SW 1271 (cell line): ENCODE measurements at places on chromosomes 16 and 17.
A peak's percentile ranks its signal among the peaks of the same experiment; 100 is the strongest.

DNA sequence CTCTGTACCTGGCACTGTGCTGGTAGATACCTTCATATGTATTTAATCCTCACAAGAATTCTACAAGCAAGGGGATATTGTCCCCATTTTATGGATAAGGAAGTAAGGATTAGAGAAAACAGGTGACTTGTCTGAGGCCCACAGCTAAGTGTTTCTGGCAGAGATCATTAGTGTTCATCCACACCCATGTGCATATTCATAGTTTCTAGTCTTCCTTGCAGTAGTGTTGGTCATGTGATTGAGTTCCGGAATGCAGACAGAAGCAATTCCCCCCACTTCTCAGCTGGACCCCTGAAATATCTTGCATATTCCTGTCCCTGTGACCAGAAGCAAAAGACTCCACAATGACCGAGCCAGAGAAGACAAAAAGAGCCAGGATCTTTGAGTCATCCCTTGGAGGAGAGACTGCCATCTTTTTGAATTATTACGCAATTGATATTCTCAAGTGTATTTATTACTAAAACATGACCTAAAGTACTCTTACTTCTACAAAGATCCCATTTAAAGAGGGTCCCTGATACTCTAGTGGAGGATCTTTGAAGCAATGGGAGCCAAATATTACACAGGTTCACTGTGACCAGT, 43.4 kb downstream of the SOX9 start:
- DNase-seq = no peak

DNA sequence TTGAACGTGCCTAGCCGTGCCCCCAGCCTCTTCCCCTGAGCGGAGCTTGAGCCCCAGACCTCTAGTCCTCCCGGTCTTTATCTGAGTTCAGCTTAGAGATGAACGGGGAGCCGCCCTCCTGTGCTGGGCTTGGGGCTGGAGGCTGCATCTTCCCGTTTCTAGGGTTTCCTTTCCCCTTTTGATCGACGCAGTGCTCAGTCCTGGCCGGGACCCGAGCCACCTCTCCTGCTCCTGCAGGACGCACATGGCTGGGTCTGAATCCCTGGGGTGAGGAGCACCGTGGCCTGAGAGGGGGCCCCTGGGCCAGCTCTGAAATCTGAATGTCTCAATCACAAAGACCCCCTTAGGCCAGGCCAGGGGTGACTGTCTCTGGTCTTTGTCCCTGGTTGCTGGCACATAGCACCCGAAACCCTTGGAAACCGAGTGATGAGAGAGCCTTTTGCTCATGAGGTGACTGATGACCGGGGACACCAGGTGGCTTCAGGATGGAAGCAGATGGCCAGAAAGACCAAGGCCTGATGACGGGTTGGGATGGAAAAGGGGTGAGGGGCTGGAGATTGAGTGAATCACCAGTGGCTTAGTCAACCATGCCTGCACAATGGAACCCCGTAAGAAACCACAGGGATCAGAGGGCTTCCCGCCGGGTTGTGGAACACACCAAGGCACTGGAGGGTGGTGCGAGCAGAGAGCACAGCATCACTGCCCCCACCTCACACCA, 724 bp downstream of the GAA start:
- no peak for DNase-seq

- DNase-seq = no peak
Measured at GRCh38 chr17:35799942-35800341, 4.5 kb upstream of the MMP28 start.

DNA sequence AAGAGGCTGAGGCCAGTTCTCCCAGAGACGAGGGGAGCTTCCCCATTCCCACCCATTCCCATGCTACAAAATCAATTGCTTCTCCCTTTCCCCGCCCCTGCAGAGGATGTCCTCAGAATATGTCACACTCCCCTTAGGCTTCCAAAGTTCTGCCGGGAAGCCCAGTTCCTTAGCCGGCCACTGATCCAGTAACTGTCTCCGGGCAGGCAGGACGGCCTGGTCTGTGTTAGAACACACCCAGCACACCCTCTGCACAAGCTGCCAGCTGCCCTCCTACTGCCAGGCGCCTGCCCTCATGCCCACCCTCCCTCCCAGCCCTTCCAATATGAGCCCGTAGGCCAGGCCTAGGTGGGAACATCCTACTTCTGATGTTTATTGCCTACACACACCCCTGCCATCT, 31.1 kb downstream of the SGSM2 start:
- DNase-seq = no peak

DNA sequence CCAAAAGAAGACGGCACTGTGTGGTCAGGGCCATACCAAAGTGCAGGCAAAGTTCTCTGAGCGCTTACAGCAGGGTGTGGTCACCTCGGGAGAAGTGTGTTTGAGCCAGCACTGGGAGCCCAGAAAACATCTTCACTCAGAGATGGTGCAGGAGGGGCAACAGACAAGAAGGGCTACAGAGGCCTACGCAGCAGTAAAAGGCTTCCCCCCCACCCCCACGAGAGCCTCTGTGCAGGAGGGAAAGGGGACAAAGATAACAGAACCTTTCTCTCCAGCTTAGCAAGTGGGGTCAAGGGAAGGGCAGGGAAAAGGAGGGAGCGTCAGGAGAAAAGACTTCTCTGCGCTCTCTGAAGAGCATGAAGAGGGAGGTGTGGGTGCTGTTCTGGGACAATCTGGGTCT, 2.8 kb downstream of the VAT1 start:
- no peak for DNase-seq

- no peak for DNase-seq
Measured at GRCh38 chr17:15092762-15093161, 172.4 kb downstream of the PMP22 start.

- DNase-seq = no peak
Measured at GRCh38 chr17:49822829-49823228, 25.0 kb downstream of the TAC4 start.

- DNase-seq = peak; percentile 0
Measured at GRCh38 chr16:47311738-47312505, 148.9 kb downstream of the ITFG1 start.

DNA sequence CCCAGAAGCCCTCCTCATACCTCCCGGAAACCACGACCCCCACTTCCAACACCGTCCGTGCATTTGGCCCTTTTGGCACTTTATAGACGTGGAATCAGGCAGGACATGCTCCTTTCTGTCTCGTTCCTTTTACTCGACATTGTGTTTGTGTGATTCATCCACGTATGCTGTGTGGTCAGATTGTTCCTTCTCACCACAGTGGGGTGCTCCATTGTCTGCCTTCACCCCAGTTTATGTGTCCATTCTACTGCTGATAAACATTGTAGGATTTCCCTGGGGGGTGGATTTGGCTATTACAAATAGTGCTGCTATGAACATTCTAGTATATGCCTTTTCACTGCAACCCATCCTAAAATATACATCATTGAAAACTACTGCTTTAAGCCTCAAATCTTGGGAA, 28.9 kb upstream of the RPH3AL start:
- DNase-seq = no peak

GRCh38 chr17:69402052-69402451, 12.4 kb upstream of the MAP2K6 start:
- DNase-seq = no peak

DNA sequence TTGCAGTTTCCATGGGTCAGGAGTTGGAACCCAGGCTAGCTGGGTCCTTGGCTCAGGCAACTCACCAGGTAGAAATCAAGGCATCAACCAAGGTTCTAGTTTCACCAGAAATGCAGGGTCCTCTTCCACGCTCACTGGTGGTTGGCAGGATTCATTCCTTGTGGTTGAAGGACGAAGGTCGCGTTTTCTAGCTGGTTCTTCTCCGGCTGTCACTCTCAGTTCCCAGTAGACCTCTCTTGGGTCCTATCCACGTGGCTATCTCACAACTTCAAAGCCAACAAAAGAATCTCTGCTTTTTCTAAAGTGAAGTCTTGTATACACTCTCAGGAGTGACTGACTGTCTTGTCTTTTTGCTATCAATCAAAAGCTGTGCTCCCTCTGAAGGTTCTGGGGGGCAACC, 146.3 kb upstream of the NOL11 start:
- no peak for DNase-seq

DNA sequence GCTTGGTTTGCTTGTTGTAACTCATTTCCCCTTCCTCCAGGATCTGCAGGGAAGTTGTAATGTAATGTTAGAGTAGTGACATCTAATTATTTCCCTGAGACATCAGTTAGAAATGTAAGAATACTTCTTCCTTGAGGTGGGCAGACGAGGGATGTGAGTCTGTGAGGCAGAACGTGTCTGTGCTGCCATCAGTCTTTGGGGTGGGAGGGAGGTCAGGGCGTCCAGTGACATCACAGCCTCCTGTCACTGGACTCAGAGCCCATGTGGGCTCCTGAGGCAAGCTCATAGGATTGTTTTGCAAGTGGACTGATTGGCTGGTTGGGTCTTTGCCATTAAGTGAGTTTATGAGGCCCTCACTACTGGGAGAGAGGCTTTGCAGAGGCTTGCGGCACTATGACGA, 188.8 kb downstream of the CCDC182 start:
- no peak for DNase-seq
